ENCODE measurements at places on chromosomes 1 and 21.

DNA sequence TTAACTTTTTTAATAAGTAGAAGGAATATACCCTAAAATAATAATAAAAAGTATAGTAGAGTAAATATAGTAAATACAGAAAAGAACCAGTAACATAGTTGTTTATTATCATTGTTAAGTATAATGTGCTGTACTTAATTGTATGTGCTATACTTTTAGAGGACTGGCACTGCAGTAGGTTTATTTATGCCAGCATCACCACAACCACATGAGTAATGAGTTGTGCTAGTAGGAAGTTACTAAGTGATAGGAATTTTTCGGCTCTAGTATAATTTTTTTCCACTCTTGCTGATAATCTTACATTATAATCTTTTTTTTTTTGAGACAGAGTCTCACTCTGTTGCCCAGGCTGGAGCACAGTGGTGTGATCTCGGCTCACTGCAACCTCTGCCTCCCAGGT is 71.6 kb downstream of the IVNS1ABP start:
- no peak for DNase-seq

DNA sequence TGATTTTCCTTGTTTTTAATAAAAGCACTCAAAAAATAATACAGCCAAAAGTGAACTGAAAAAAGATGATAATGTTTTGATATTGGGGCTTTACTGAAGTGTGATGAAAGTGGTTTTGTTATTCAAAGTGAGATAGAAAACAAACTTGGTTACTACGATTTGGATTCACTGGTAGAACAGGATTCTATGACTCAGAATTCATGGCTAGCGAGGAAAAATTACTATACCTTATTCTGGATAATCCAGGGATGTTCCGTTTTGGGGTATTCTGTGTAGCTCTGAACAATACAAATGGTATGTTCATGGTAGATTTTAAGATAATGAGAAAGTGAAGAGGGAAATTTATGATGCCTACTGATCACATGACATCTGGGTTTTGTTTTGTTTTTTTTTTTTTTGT is 117.7 kb downstream of the NRDC start:
- DNase-seq, result no peak

- no peak for DNase-seq
Measured at GRCh38 chr1:185406006-185406690, 89.1 kb upstream of the IVNS1ABP start.

GRCh38 chr1:45924736-45925135 is 121.3 kb downstream of the MAST2 start:
- no peak for DNase-seq

- no peak for DNase-seq
Measured at GRCh38 chr1:18936814-18937481, 19.5 kb downstream of the IFFO2 start.

- DNase-seq, result peak; percentile 23
Measured at GRCh38 chr1:83905315-83905907, 93.5 kb downstream of the TTLL7 start.

GRCh38 chr1:4762146-4762545 is 107.7 kb downstream of the AJAP1 start:
- no peak for DNase-seq

- DNase-seq, result no peak
Measured at GRCh38 chr1:174875306-174875705, 124.4 kb upstream of the CACYBP start.

- DNase-seq, result no peak
Measured at GRCh38 chr1:211723273-211723672, 47.9 kb upstream of the NEK2 start.

DNA sequence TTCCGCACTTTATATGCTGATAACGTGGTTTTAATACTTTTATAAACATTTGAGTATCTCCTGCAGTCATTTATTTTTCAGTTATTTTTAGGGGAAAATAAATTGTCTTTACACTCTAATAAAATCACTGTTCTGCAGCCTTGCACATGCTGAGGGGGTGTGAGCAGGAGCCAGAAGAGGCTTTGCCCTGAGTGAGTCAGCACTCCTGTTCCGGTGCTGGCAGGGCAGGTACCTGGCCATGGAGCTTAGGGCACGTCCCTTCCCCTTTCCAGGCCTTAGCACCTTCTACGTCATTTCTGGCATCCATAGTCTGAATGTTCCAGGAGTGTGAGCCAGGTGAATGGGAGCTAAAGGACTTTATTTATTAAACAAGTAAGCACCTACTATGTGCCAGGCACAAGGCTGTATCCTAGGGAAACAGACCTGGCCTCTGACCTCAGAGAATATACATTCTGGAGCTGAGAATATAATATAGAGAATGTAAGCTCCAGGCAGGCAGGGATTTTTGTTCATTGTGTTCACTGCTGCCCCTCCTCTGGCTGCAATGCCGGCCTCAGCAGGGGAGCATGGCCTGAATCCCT is 402.9 kb downstream of the PTPRU start:
- no peak for DNase-seq

DNA sequence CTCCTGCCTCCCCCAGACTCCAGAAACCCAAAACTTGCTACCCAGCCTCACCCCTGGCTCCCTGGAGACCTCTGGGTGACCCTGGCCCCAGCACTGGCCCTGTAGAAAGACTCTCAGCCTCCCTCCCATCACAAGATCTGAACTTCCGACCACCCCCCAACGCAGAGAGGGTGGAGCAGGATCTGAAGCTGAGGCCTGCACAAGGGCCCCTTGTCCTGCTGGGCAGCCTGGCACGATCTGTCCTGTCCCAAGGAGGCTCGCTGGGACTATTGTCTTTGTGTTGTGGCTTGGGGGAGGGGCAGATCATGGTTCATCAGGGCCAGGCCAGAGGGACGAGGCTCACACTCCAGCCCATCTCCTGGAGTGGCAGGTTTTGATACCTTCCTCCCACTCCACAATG is 20.0 kb downstream of the PHLDA3 start:
- peak; percentile 83 for DNase-seq

DNA sequence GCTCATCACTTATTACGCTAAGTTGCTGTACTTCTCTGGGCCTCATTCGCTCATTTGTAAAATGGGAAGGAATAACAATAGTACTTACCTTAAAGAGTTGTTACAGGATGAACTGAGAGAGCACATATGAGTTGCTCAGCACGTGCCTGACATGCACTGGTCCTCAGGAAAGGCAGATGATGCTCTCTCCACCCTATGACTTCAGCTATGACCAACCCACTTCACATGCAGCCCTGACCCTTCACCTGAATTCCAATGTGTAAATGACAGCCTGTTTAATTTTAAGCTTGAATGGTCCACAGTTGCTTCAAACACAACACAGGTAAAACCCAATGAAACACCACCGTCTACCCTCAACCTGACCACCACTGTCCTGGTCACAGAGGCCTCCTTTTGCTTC is 32.9 kb downstream of the GADD45A start:
- no peak for DNase-seq

DNA sequence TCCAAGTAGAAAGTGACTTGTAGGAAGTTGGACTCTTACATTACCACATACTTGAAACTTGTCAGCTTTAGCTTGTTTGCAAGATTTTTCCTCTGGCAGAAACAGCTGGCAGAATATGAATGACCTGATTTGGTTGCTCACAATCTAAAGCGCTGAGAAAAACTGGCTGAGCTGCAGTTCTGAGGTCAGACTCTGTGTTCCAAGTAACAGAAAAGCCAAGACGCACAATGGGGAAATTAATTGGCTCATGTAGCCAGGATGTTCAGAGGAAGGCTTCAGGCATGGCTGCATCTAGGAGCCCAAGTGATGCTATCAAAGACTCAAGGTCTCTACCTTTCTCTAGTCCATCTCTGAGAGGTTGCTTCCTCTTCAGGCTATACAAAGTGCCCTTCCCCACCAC is 27.0 kb downstream of the ALPL start:
- DNase-seq, result no peak

- DNase-seq, result peak; percentile 55
Measured at GRCh38 chr1:27322569-27323240, 742 bp downstream of the TMEM222 start.

DNA sequence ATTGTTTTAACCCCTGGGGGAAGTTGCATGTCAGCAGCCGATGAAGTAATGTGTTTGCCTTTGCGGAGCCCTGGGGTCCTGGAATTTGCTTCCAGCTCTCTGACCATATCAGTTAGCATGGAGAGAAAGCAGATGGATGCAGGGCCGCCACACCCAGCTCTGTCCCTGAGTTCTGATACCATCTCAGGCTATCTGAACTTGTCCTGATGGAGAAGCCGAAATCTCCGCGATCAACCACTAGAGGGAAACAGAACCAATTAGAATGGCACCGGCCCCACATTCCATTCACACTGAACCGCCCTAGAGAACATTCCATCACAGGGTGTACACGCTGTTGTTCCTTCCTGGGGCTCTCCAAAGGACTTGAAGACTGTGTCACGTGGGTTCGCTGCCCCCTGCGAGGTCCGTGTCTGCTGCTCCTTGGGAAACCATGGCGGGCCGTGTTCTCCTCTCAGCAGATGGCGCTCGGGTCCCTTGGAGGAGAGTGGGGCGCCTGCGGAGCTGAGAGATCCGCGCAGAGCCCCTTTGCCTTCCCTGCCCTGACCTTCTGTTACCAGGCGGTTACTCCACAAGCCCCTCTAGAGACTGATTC is 75.4 kb downstream of the ABCA4 start:
- DNase-seq, result peak; percentile 58

DNA sequence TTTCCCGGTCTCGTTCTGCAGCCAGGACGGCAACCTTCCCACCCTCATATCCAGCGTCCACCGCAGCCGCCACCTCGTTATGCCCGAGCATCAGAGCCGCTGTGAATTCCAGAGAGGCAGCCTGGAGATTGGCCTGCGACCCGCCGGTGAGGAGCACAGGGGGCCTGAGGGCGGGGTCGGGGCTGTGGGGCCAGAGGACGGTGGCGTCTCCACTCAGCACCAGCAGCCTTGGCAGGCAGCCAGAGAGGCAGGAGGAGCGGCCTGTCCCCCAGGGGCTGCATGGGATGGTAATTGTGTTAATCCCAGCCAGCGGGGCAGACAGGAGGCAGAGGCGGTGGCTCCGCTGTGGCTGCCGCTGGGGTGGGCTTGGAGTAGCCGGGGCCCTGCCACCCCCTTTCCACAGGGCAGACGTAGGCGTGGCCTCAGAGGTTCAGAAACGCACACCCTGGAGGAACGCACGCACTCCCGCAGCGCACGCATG is 12.1 kb downstream of the SAMD11 start:
- DNase-seq, result no peak

- no peak for DNase-seq
Measured at GRCh38 chr1:234526922-234527321, 47.9 kb upstream of the TARBP1 start.

GRCh38 chr1:9242338-9242969 is 7.9 kb downstream of the H6PD start:
- peak; percentile 66 for DNase-seq

GRCh38 chr1:227892489-227893299 is 55.0 kb downstream of the WNT9A start:
- no peak for DNase-seq

DNA sequence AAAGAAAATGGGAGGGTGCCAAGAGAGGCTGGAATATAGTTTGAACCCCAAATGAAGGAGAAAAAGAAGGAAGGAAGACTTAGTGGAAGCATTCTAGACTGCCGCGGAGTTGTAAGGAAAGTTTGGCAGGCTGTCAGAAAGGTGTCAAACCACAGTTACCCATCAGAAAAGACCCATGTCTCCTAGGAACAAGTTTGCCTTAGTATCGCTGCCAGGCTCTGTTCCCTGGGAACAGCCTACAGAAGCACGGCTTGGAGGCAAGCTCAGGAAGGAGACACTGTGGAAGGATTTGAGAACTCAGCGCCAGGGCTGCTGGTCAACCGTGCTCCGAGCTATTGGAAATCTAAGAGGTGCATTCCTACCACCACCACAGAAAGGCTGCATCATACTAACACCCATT is 197.4 kb downstream of the RRAGC start:
- peak; percentile 24 for DNase-seq

DNA sequence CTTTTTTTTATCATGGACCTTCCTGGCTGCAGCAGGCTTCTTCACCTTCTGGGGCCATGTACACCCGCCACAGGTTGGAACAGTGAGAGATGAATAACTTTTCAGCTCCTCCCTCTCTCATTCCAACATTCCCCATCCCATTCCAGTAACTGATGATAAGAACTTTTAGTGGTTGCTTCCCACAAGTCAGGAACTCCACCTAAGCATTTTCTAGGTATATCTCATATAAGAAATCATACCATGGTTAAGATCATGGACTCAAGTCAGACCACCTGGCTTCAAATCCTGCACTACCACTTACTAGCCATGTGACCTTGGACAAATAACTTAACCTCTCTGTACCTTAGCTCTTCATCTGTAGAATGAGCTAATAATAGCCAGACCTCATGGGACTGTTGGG is 42.5 kb upstream of the RGS8 start:
- no peak for DNase-seq

- peak; percentile 12 for DNase-seq
Measured at GRCh38 chr1:7478809-7479499, 292.1 kb upstream of the VAMP3 start.

DNA sequence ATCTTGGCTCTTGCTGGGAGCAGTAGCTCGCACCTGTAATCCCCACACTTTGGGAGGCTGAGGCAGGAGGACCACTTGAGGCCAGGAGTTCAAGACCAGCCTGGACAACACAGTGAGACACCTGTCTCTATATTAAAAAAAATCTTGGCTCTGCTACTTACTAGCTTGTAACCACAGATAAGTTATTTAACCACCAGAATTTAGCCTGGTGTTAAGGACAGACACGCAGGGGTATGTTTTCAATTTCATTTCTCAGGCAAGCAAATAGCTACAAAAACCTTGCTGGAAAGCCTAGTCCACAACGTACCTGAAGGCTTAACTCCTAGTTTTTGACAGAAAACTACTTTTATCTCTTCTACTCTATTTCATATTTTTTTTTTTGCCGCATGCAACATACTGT is 24.8 kb upstream of the GFI1 start:
- no peak for DNase-seq

- DNase-seq, result no peak
Measured at GRCh38 chr21:39321424-39321823, 8.0 kb upstream of the BRWD1 start.

GRCh38 chr1:200917291-200917817 is 22.7 kb downstream of the INAVA start:
- no peak for DNase-seq

GRCh38 chr21:43840259-43840658 is 24.8 kb upstream of the AGPAT3 start:
- no peak for DNase-seq

- DNase-seq, result peak; percentile 91
Measured at GRCh38 chr1:32464716-32465577, at the start of gene ZBTB8B. ZBTB8B (plus strand) TSS chr1:32465072; CDS start chr1:32470625, 5,553 bp downstream.

GRCh38 chr1:187266051-187266450 is 437.3 kb downstream of the PLA2G4A start:
- no peak for DNase-seq

DNA sequence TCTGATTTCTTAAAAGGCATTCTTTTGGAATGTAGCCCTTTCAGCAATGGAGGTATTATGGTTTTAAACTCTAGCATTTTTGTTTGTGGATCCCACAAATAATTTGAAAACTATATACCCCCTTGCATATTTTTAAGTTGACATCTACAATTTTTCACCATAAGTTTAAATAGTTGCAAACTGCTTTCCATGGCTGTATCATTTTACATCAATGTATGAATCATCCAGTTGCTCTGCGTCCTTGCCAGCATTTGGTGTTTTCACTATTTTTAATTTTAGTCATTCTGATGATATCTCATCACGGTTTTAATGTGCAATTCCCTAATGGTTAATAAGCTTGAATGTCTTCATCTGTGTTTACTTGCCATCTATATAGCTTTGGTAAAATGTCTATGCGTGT is 20.7 kb downstream of the DIPK1A start:
- no peak for DNase-seq

- DNase-seq, result no peak
Measured at GRCh38 chr1:193211539-193211938, 25.1 kb upstream of the B3GALT2 start.

All from midbrain (tissue), 1 donor.